Activated T-helper 1 cell treated with Interleukin-2 at 50 U/mL for 16 hours (primary cell): ENCODE measurements at places on chromosomes 12 and 14.

- no peak for DNase-seq
Observed at GRCh38 chr12:52361553-52361952, 5.7 kb downstream of the KRT85 start.

DNA sequence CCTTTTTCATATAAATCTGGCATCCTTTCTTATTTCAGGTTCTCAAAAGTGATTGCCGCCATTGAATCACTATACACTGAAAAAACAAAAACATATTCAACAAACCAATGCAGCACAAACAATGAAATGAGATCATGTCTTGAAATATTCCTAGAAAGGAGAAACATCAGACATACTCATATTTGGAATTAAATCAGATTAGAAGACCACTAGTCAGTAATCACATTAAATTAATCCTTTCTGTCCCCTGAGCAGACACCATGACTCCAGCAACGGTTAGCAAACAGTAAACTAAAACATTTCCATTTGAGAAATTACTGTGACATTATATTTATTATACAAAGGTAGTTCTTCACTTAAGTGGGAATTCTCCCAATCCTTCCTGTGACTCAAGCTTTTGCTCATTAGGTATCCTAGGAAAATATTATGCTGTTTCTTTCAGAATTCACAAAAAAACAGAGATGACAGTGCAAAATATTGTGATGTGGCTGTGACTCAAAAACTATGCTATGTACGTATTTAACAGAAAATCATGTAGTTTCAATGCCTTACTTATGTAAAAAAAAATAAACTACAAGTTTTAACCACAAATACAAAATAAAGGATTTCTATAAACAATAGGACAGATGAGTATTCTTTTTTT, 29.7 kb downstream of the CPNE8 start:
- no peak for DNase-seq

DNA sequence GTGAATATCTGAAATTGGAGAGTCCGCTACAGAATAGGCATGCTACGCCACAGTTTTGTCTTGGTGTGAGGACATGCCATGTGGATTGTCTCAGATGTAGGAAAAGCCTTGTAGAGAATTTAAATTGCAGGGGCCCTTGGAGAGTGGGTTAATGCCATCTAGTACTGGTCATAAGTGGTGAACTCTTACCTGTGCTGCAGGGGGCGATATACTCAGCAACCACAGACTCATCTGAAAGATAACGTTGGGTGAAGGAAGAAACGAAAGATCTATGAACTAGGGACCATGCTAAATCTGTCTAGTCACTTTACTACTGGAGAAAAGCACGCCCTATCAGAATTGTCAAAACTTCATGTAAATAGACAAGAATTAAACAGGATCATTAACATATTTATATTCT, 33.7 kb upstream of the A2M start:
- no peak for DNase-seq

DNA sequence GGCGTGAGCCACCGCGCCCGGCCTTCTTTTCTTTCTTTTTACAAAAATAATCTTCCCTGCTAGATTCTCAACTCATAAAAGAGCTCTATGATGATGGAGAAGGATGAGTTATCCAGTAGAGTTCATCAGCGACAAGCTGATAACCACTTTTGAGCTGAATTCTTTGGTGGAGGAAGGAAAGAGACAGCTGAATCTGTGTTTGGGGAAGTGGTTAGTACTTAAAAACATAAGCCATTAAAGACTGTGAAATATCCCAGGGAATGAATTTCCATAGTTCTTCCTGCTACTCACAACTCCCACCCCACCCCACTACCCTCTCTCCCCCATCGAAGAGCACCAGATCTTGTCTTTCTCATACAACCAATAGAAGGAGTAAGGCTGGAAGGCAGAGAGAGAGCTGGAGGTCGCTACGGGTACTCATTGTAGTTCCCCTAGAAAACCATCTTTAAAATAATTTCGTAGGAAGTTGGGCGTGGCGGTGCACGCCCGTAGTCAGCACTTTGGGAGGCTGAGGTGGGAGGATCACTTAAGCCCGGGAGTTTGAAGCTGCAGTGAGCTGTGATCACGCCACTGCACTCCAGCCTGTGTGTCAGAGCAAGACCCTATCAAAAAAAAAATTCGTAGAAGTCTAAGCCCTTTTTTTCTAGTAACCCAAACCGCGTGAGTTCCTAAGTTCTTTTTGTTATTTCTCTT, 647 bp upstream of the ESPL1 start:
- no peak for DNase-seq

DNA sequence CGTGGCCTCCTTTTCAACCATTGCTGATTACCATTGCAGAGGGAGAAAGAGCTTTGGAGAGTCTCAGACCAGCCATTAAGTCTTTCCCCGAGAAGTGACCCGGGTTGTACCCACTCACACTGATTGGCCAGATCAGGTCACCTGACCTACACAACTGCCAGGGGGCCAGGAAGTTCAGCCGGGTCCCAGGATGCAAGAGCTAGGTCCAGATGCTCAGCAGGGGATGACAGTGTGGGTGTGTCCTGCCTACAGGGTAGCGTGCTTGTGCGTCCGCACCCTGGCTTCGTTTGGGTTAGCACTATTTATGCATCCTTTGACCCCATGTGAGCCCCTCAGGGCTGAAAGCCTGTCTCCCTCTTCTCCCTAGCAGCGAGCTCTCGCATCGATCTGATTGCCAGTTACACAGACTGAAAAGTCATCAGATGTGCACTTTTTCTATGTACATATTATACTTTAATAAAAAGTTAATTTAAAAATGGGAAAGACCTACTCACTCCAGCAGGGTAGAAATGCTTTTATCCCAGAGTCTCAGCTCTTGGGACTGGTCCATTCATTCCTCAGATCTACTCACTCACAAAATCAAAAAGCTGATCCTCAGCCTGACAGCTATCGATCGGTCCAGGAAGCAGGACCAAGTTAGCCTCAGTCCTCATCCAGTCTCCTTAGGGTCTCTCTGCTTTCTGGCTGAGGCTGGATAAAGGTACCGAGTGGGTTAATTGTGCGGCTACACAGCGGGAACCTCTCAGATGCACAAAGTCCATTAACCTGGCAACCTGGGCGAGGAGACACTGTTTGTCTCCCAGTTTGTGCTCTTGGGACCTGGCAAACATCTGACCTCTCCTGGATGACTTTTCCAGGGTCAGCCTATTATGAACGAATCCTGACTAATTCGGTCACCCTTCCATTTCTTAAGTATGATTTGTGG, 68.0 kb downstream of the SERPINA3 start:
- DNase-seq = no peak

DNA sequence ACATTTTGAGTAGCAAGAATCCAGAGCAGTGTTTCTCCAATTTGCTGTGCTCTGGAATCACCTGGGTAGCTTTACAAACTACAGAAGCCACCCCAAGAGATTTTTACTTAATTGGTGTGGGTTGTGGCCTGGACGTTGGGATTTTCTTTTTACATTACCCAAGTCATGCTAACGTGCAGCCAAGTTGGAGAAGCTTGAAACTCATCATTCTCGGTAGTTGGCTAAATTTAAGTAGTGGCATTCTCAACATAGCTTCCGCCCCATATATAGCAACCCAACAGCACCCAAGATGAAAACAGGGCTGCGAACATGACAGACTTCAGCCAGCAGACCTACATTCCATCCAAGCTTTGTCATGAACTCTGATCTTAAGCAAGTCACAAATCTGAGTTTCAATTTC, 25.0 kb downstream of the DAD1 start:
- no peak for DNase-seq

DNA sequence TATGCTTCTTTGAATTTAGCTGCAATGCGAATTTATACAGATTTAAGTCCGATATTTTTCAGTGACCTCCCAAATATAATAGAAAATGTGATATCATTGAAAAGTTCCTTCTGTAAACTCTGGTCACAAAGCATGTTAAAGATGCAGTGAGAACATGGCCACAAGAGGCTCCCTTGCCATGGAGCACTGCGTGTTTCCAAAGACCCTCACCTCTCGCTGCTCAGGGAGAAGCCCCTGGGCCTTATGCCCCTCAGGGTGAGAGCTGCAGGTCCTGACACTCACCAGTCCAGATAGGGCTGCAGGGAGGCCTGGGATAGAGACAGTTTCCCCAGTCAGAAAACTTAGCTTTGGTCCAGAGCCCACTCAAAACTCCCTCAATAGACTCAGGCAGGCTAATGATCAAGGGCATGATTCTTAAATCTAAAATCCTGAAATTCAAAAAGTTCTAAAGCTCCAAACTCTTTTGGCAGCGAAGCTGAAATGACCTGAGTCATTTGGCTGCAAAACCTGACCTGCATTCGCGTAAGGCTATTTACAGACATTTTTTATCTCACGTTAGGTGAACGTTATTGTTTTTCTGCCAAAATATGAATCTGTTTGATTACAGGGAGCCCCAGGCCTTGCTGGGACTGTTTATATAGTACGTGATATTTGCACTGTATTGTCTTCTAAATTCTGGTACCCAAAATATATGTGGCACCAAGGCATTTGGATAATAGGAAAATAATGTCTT, 67.8 kb downstream of the CAPZA3 start:
- DNase-seq = no peak

DNA sequence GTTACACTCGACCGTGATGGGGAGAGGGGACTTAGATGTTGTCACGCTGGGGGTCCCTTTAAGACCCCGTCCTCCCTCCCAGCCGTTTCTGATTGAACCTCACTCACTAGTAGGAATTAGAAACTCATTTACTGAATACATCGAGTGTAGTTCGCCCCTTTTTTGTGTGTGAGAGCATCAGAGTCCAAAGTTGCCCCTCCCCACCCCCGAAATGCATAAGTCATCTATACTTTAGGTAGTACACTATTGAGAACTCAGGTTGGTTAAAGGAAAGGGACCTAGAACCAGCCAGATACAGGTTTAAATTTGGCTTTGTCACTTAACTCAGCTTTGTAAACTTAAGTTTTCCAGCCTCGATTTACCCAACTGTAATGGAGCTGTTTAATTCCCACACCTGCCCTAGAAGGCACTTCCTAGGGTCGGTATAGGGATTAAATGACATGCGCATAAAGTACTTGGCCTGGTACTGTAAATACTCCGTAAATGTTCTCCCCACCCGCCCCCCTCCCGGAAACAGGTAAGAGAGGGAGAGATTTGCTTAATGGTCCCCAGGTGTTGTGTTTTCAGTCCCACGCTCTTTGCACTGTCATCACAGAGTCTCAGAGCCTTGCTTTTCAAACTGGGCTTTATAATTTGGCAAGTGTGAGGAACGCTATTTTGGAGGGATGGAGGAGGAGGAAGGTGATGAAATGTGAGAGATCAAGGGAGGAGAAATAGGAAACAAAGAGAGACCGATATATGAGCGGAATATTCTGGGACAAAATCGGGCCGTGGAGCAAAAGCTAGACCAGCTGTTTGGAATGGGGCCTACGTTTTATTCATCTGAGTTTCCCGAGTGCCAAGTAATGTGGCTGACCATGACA, 897 bp downstream of the SUDS3 start:
- no peak for DNase-seq
